HTR-8/SVneo (cell line): ENCODE measurements at places on chromosomes 5 and 9.

DNA sequence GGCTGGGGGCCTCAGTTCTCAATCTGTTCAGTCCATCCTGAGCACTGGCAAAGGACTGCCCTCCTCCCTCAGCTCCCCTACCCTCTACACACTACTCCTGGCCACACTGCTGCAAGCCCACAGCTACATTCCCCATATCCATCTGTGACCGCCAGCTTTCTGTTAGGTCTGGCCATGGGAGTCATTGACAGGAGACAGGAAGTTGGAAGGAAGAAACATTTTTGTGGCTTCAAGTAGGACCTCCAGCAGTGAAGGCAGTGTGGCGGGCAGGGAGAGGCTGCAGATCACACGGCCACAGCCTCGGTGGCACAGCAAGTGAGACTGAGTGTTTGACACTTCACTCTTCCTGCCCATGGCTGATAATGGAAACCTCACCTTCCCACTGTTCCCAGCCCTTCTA, 55.9 kb downstream of the SECISBP2 start:
- no peak for DNase-seq

DNA sequence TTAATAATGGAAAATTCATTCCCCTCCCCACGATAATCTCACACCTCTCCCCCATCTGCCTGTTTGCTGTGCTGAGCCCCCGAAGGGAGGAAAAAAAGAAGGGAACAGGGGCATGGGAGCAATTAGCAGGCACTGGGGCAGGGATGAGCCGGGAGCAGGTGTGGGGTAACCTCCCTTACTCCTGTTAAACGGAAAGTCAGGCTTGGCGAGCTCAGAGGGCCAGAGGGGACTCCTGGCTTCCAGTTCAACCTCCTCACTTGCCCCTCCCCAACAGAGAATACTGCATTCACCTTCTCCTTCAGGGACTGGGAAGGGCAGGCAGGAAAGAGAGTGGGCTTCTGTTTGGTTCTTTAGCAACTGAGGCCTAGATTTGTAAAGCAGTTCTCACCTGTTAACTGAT, 1.6 kb downstream of the AFAP1L1 start:
- DNase-seq = no peak

DNA sequence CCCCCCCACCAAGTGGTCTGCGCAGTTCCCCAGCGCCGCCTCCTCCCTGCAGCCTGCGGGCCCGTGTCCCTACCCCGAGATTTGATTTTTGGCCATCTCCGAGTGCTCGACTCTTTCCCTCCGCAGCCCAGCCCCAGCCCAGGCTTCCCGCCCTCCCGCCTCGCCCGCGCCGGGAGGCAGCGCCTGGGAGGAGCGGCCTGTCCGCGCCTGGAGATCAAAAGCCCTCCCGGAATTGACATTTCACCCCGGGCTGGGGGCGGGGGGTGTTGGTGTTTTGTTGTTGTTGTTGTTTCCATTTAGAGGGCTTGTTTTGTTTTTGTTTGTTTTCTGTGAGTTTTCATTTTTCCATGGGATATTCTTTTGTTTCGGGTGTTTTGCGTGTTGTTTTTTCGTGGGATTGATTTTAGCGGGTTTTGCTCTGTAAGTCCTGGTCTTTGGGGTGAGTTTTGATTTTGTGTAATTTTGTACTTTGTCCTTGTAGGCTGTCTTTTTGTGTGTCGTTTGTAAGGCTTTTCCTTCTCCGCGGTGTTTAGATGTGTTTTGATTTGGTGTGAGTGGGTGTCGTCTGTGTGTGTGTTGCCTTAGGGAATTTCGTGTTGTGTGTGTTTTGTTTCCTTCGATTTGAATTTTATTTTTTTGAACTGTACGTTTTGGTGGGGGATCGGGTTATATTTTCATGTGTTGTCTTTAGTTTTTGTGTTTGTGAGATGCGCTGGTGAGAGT, 1.7 kb upstream of the PAX5 start:
- no peak for DNase-seq

- DNase-seq = no peak
These were observed 64.7 kb upstream of the ATG10 start for GRCh38 chr5:81907012-81907635.

DNA sequence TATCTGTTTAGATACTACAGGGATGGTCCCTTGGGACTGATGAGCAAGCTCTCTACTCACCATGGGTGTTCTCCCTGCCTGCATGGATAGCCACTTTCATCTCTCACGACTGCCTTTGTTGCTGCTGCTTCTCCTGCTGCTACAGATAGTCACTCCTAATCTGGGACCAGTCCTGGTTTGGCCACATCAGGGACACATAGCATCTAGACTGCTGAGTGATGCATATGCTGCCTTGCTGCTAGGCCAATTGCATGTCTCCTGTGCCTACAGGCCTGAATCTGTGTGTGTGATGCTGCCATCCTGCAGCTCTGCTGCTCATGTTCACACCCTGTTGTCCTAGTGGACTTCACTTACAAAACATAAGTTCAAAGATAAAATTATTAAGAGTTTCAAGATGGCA, 297.1 kb downstream of the HCN1 start:
- DNase-seq = no peak

DNA sequence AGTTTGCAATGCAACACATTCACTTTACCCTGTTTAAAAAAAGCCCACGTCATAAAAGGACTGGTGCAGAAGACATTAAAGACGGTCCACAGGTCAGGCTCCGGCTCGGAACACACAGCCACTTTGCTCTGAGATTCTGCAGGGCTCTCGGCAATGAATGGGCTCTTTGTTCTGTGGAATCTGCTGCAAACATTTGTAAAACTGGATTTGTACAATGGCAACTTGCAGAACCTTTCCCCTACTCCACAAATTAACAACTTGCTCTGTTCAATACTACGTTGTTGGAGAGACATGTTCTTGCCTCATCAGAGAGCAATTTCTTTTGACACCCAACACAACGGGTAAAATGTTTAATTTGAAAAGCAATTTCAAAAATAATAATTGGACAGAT, 13.0 kb upstream of the NR5A1 start:
- no peak for DNase-seq

DNA sequence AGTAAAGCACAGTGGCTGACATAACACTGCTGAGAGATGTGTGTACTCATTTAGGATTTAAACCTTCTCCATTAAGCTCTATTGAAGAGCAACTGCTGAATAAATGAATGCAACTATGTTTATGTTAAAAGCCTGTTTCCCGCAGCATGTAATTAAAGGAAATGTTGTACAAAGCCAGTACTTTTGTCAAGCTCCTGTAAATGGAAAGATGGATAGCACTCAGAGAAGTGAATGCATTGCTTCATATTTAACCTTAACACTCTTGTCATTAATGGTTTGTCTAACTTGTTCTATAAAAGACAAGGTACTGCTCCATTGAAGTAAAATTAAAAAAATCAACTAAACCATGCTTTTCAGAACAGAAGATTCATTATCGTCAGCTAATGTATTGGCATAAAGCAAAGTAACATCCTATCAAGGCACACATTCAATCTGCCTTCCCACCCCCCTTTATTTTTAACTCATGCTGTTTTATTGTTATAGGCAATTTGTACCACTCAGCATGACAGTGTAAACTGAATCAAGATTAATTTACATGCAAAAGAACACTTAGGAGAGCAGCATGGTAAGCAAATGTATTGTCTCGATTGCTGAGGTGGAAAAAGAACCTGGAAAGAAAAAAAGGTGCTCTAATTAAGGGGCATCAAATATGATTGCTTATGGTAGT, 240.9 kb upstream of the TBCA start:
- no peak for DNase-seq

DNA sequence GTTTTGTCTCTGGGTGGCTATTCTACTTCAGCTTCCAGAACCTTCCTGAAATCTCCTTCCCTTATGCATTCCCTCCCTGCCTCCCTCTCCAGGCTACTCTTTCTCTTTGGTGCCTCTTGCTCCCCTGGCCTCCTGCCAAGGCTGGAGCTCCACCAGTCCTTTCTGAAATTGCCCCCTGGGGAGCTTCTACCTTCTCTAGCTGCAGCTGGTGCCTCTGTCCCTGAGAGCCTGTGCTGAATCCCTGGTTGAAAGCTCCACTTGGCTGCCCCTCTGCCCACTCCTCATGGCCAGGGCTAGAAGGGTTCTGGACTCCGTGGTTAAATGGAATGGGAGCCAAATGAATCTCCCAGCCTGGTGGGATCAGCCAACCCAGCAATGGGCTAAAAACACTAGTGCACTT, 80.1 kb downstream of the COL15A1 start:
- DNase-seq = no peak
